Stimulated activated CD8-positive, alpha-beta memory T cell treated with anti-CD3 and anti-CD28 coated beads, Interleukin-4, amount 100 ng/mL, for 1 hour (primary cell): ENCODE measurements at places on chromosomes 3 and 15.

- no peak for DNase-seq
Observed at GRCh38 chr3:182786564-182787196, 6.6 kb upstream of the ATP11B start.

- DNase-seq = no peak
Observed at GRCh38 chr15:73345658-73346057, 23.1 kb downstream of the HCN4 start.

- no peak for DNase-seq
Observed at GRCh38 chr3:52441091-52441771, 3.7 kb downstream of the SEMA3G start.

DNA sequence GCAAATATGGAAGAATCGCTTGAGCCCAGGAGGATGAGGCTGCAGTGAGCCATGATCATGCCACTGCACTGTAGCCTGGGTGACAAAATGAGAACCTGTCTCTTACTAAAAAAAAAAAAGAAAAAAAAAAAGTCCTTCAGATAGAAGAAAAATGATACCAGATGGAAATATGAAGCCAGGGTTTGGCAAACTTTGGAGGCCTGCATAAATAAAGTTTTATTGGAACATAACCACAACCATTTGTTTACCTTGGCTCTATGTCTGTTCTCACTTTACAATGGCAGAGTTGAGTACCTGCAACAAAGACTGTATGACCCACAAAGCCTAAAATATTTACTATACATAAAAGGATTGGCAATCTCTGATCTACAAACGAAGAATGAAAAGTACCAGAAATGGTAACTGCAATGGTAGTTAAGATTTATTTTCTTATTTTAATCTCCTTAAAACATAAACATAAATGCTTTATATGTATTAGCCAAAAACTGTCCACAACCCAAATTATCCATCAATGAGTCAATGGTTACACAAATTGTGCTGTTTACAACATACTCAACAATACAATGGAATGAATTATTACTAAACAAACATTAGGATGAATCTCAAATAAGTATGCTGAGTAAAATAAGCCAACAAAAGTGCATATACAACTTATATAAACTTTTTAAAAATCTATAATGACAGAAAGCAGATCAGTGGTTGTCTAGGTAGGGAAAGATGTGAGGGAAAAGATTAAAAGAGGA lies 41.8 kb downstream of the GOLGB1 start:
- DNase-seq = no peak

DNA sequence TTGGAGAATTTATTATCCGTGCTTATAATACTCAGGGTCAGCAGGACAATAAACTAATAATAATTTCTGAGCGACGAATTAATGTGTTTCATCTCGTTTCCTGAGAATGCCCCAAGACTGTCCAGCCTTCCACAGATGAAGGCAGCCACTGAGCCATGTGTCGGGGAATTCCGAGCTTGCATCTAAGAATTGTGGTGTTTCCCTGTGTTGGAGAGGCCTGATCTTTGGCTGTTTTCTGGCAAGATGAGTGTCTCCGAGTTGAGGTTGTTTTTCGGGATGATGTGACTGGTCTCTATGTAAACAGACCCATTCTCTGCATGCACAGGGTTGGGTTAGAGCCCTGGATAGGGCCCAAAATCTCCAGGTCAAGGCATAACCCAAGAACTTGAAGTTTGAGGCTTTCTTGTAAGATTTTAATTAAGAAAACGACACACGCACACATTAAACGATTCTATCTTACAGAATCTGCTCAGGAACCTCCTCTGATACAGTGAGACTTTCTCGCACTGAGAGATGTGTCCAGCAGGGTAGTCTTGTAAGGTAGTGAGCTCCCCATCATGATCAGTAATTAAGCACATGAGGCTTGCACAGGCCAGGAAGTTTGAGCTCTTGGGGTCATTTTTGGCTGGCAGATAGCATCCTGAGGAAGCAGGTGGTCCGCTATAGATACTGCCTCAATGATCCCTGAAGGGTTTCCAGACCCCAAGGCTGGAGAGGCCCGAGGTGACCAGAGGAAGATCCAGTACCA lies 14.4 kb downstream of the FGD5 start:
- DNase-seq = no peak

- DNase-seq = no peak
Observed at GRCh38 chr15:63243776-63244175, 33.6 kb upstream of the APH1B start.

- no peak for DNase-seq
Observed at GRCh38 chr3:98171071-98171470, 4.6 kb downstream of the OR5H15 start.
